ENCODE measurements at places on chromosomes 3 and 15. TPM values are rescaled to one million over a fixed set of nuclear protein-coding genes. Genes with fewer than 3 reads are reported as not detected.

SNRPA1 gene
- 214 TPM for total RNA-seq

SPATA12 gene
- total RNA-seq: 0.19 TPM

DUOXA2 gene
- total RNA-seq: not detected

ADGRG7 gene
- total RNA-seq: not detected

DISP2 gene
- 3.4 TPM for total RNA-seq

EIF2A gene
- total RNA-seq: 91.6 TPM

WNT5A gene
- total RNA-seq: 5.6 TPM

CFAP92 gene
- 2.0 TPM for total RNA-seq

GABRA5 gene
- total RNA-seq: 15.0 TPM

SPRED1 gene
- 32.6 TPM for total RNA-seq

GASK1A gene
- 7.9 TPM for total RNA-seq

- no peak overlapping the region for H3K27ac ChIP-seq
- no peak for DNase-seq
- no peak overlapping the region for H3K4me3 ChIP-seq
- H3K36me3 ChIP-seq: no peaks in the 10 kb centered on the region
Observed at GRCh38 chr3:56302417-56302816, 165.8 kb downstream of the ERC2 start.

DNA sequence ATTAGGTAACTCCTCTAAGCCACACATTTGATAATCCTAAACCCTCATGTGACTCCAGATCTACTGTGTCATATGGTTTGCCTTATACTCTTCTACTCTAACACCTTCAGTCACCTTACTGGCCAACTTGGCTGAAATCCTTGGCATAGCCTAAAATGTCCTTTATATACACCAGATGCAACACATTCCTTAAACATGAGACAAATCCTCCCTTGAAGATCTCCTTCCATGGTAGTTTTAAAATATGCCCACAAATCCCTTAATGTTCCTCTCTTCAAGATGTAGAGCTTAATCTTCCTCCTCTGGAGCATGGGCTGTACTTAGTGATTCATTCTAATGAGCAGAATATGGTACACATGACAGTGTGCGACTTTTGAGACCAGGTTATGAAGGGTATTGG, 238.9 kb downstream of the SUCLG2 start:
- no peaks in the 10 kb centered on the region for H3K4me1 ChIP-seq
- no peak overlapping the region for H3K27ac ChIP-seq
- H3K4me3 ChIP-seq: no peak overlapping the region
- DNase-seq: no peak
- no peaks in the 10 kb centered on the region for H3K27me3 ChIP-seq
- H3K36me3 ChIP-seq: no peaks in the 10 kb centered on the region

DNA sequence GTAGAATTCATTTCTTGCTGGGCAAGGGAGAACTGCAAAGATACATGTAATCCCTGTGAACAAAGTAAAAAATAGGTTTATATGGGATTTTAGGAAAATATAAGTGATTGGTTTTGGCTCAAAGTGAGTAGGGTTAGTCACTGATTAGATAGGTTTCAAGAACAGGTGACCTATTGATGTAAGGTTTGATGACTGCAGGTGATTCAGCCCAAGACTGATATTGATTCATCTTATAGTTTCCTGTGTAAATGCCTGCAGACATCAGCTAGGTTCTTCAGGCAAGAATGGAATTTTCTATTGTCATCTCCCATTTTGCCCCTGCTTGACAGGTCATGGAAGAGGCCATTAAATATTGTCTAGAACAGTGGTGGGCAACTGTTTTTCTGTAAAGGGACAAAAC, 23.9 kb upstream of the ARID3B start:
- H3K27me3 ChIP-seq: no peaks in the 10 kb centered on the region
- no peak for DNase-seq
- H3K4me3 ChIP-seq: no peak overlapping the region
- H3K27ac ChIP-seq: no peak overlapping the region

DNA sequence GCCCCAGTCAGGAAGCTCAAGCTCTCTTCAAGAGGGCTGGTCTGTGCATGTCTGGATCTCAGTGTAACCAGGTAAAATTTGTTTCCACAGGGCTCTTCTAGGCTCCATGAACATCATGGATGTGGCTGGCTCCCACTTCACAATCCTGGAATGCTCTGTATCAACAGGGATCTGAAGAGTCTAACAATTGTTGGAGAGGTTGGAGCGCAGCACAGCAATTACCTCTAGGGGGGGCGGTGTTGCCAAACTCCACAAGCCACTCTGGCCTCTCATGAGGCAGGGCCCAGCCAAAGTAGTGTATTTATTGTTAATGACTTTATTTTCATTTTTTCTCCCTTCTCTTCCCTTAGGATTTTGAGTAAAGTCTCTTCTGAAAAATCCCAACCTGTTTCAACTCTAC, 6.1 kb upstream of the EIF2B5 start:
- no peak overlapping the region for H3K4me3 ChIP-seq
- no peak overlapping the region for H3K27ac ChIP-seq
- no peaks in the 10 kb centered on the region for H3K27me3 ChIP-seq

- H3K36me3 ChIP-seq: peaks cover 57% of the 10 kb centered on the region
- no peaks in the 10 kb centered on the region for H3K27me3 ChIP-seq
- 0 out of 2 replicates have a peak, but pooled peaks cover 2% of the 10 kb centered on the region for H3K4me1 ChIP-seq
- H3K27ac ChIP-seq: no peak overlapping the region
- DNase-seq: no peak
- no peak overlapping the region for H3K4me3 ChIP-seq
Observed at GRCh38 chr3:196063049-196063448, 18.8 kb downstream of the TFRC start.

GRCh38 chr3:124768812-124769211, 38.6 kb downstream of the UMPS start:
- H3K4me3 ChIP-seq: no peak overlapping the region
- DNase-seq: no peak
- H3K4me1 ChIP-seq: no peaks in the 10 kb centered on the region
- H3K27ac ChIP-seq: no peak overlapping the region
- no peaks in the 10 kb centered on the region for H3K27me3 ChIP-seq
- H3K36me3 ChIP-seq: peaks cover 25% of the 10 kb centered on the region

DNA sequence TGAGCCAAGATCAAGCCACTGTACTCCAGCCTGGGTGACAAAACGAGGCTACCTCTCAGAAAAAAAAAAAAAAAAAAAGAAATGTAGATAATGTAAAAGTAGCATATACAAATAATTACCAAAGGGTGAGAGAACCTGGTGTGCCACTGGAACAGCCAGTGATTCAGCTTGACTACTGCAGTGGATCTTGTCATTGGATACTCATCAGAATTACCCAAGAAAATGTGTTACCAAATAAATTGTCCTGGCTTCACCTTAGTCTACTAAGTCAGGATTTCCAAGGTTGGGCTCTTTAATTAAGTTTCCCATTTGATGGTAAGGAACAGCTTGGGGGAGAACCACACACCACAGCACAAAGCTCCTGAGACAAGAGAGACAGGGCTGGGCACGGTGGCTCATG, 1.5 kb downstream of the NICN1 start:
- no peak overlapping the region for H3K4me3 ChIP-seq
- DNase-seq: no peak
- H3K27me3 ChIP-seq: no peaks in the 10 kb centered on the region
- no peak overlapping the region for H3K27ac ChIP-seq

GRCh38 chr15:56475351-56475750, 10.4 kb upstream of the MNS1 start:
- no peaks in the 10 kb centered on the region for H3K27me3 ChIP-seq
- no peaks in the 10 kb centered on the region for H3K36me3 ChIP-seq
- no peak for DNase-seq
- H3K4me3 ChIP-seq: no peak overlapping the region
- H3K27ac ChIP-seq: no peak overlapping the region

- no peak for DNase-seq
- H3K4me1 ChIP-seq: no peaks in the 10 kb centered on the region
- H3K36me3 ChIP-seq: peaks cover 6% of the 10 kb centered on the region
- H3K27me3 ChIP-seq: no peaks in the 10 kb centered on the region
Observed at GRCh38 chr15:78280319-78281072, 16.1 kb downstream of the DNAJA4 start.

- H3K4me3 ChIP-seq: no peak overlapping the region
- no peaks in the 10 kb centered on the region for H3K36me3 ChIP-seq
- DNase-seq: no peak
- no peaks in the 10 kb centered on the region for H3K27me3 ChIP-seq
- H3K27ac ChIP-seq: no peak overlapping the region
- no peaks in the 10 kb centered on the region for H3K4me1 ChIP-seq
Observed at GRCh38 chr3:150721285-150722130, 17.8 kb upstream of the ERICH6 start.

DNA sequence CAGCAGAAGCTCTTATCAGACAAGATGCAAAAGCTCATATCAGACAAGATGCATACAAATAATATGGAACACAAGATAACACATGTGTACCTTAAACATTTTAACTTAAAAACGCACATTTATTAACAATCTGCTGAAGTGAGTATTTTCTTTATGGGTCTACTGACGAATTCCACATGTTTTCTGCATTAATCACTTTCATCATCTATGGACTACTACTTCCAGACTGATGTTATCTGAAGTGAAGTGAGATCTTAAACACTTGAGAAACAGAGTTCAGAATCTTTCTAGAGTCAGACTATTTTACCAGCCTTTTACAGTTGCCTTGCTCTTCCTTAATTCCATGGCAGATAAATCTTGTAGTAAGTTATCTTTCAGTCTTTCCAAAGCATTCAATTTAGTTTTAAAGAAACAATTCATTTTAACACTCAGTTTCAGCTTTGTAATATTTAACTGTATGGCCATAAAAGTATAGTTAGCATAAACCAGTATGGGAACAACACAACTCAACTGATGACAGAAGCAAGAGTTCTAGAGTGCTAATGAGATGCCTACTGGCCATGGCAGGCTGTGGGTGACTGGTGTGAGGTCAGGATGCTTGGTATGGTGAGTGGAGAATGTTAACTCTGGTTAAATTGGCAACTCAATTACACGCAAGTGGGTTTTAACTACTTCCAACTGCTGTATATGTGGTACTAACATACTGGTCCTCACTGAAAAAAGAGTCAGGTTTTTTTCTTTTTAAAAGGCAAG, 9.8 kb downstream of the CMTM6 start:
- H3K27me3 ChIP-seq: no peaks in the 10 kb centered on the region
- no peaks in the 10 kb centered on the region for H3K36me3 ChIP-seq
- no peak for DNase-seq

DNA sequence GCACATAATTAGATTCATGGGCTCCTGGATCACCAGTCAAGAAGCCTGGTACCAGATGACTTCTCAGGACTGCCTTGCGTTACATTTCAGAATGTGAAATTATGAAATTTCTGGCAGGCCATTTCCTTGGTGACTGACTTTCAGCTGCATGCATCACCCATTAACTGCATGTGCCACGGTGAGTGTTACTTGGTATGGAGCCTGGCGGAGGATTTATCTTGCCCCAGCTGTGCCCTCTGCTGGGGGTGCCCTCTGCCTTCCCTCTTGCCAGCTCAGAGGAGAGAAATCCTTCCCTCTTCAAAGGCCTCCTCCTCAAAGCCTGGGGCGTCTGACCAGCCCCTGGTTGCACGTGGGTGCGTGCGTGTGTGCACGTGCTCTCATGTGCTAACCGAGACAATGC, 57.7 kb upstream of the CTSH start:
- no peak overlapping the region for H3K27ac ChIP-seq
- no peak for DNase-seq
- no peaks in the 10 kb centered on the region for H3K4me1 ChIP-seq
- no peaks in the 10 kb centered on the region for H3K36me3 ChIP-seq

DNA sequence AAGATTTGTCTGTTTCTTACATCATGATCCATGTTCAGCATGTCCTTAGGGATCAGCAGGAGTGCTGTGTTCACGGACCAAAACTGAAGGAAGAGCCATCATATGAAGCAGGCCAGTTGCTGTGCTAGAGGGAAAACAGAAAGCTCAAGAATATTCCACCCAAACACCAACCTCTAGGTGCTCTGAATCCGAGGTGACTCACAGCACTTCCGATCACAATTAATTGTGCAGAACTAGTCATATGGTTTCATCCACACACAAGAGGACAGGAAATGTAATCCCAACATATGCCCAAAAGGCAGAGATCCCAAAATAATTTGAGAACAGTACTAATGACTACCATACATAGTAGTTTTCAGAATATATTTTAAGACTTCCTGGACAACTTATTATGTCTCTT, 257.9 kb upstream of the KCNH8 start:
- H3K4me3 ChIP-seq: no peak overlapping the region
- no peak for DNase-seq
- H3K36me3 ChIP-seq: no peaks in the 10 kb centered on the region
- no peak overlapping the region for H3K27ac ChIP-seq
- no peaks in the 10 kb centered on the region for H3K4me1 ChIP-seq
